Aorta (tissue), 5 donors: ENCODE measurements at places on chromosomes 5 and 9. TPM values are rescaled to one million over a fixed set of nuclear protein-coding genes. Genes with fewer than 3 reads are reported as not detected.

MELK gene
- 1.1 TPM for total RNA-seq

ORM2 gene
- not detected for total RNA-seq

MYOZ3 gene
- 14.1 TPM for total RNA-seq

PCDHGA6 gene
- 8.8 TPM for total RNA-seq

MYO10 gene
- 17.6 TPM for total RNA-seq

C7 gene
- 412 TPM for total RNA-seq

LCN1 gene
- total RNA-seq: 0.81 TPM

FOXD4L6 gene
- not detected for total RNA-seq

SEC24A gene
- 28.8 TPM for total RNA-seq

GRCh38 chr5:158133369-158133768 is 274.4 kb upstream of the CLINT1 start:
- no peak for DNase-seq

DNA sequence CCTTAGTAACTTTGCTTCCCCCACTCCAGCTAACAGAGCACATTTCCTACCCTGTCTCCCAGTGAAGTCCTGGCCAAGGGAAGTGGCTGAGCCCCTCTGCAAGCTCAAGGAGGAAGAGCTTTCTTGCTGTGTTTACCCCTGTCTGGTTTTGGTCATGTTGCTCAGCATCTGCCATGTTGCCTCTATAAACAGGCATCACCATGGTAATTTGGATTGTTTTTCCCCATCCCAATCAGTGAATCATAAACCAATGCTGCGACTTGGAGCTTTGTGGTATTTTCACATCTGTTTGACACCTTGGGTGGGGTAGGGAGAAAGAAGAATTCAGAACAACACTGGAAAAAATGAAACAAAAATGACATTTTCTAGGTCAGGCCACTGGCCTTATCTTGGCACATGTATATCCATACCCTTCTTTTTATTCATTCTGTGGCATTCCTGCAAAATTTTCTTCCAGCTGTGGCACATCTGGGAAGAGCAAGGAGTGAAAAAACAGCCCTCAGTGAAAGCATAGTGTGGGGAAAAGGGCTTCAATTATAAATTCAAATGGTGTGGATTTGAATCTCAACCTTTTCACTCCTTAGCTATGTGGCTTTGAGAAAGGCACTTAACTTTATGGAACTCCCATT is 42.5 kb downstream of the SLIT3 start:
- no peak for DNase-seq

DNA sequence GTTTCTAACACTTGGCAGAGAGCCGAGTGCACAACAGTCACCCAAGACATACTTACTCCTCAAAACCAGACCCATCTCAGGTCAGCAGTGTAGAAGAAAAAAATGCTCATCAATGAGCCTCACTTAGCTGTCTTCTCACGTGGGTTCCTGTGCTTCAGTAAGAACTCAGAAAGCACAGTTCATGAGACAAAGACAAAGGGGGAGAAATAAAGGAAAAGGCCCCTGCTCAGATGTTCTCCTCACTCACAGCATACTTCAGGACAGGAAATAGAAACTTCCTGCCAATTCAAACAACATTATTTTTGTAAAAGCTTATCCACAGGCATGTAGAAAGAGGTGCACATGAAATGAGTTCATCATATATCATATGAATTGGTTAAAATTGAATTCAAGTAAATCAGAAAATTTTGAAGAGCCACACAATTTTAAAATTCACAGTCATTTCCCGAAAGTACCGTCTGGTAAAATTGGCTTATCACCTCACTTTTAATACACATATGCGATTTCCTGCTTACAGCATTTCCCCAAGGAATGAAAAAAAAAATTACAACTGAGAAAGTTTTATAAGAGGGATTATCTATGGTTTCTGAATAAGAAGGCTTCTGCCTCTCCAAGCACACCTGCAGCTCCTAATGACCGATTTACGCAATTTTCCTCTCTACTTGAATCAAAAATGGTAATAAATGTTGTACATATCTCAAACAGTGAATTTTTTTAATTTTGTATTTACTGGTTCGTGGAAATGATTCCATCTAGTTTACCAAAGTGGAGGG is 328.3 kb downstream of the TMEM167A start:
- no peak for DNase-seq

DNA sequence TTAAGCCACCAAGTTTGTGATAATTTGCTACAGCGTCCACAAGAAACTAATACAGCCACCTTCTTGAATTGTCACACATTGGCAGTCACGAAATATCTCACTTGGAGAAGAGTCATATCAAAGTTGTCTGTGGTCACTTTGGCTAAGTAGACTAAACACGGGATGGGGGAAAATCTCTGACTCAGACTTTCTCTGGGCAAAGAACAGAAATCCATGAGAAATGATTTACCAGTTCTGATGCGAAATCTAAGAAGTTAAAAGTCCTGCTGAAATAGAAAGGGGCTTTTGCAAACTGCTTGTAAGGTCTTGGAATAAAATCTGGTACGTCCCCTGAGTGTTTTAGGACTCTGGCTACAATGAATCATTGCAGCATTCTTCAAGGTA is 158.4 kb downstream of the COL23A1 start:
- no peak for DNase-seq

GRCh38 chr5:154214371-154215106 is 24.0 kb downstream of the GALNT10 start:
- no peak for DNase-seq

DNA sequence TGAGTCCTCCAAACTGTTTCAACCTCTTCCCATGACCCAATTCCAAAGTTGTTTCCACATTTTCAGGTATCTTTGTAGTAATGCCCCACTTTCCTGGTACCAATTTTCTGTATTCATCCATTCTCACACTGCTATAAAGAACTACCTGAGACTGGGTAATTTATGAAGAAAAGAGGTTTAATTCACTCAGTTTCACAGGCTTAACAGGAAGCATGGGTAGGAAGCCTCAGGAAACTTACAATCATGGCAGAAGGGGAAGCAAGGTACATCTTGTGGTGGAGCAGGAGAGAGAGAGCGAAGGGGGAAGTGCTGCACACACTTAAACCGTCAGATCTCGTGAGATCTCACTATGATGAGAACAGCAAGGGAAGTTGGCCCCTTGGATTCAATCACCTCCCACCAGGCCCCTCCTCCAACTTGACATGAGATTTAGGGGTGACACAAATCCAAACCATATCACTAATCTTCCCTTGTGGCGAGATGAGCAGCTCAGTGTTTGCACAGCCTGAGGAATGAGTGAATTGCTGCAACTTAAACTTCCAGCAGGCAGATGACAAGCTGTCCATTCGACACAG is 42.9 kb downstream of the TRIP13 start:
- no peak for DNase-seq

DNA sequence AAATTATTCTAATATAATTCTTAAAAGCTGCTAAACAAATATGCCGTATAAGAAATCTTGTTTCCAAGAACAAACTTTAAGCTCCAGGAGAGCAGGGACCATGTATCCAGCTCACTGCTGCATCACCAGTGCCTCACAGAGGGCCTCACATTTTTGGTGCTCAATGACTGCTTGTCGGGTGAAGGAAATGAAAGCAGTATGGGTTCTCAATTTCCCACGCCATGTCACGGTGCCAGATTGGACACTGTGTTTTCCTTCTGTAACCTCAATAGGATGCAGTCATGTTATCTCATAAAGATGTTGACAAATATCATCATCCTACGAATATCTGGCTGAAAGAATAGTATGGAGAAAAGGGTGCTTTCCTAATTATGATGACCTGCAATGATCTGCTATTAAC is 64.7 kb downstream of the POU5F2 start:
- no peak for DNase-seq

DNA sequence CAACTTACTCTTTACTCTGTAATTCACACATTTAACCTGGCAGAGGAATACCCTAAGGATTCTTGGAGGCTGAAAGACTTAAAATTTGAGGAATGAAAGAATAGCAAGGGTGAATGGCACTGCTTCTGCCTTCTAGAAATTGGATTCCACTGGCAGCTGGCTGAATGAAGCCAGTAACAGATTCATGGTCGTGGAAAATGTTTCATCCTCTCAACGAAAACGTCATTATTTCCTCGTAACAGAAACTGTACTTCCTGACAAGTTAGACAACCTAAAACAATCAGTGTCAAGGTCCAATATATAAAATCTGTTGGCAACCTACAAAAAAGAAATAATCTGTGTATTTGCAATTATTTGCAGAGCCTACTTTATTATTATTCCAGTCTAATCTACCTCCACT is 39.7 kb downstream of the BNC2 start:
- DNase-seq: no peak

DNA sequence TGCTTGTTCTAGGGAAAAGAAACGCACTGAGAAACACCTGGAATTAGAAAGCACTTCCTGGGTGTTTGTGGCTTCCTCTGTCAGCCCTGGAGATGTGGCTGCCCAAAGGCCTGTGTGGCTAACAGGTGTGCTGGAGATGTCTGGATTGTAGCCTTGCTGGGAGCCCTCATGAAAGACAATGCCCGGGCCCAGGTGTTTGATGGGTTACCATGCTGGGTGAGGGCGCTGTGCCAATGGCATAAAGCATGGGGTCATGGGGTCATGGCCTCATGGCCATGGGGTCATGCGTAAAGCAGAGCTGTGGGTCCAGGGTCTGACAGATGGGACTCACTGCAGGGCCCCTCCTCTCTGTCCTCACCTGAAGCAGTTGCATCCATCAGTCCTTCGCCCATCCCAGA is 21.6 kb downstream of the ANKRD33B start:
- no peak for DNase-seq

DNA sequence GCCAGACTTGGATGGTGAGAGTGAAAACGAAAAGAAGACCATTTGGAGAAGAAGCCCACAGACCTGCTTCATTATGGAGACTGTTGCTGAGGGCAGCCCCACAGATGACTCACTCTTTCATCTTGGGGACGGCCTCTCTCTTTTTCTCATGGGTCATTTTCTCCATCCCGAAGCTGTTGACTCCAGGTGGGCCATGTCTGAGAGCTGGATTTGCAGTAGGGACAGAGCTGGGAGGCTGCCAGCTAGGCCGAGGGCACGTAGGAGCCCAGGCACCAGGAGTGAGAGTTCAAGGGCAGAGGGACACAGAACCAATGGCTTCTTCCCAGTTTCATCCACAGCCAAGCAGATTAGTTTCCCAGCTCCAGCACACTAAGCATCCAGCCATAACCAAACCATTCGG is 92.4 kb downstream of the S1PR3 start:
- no peak for DNase-seq

DNA sequence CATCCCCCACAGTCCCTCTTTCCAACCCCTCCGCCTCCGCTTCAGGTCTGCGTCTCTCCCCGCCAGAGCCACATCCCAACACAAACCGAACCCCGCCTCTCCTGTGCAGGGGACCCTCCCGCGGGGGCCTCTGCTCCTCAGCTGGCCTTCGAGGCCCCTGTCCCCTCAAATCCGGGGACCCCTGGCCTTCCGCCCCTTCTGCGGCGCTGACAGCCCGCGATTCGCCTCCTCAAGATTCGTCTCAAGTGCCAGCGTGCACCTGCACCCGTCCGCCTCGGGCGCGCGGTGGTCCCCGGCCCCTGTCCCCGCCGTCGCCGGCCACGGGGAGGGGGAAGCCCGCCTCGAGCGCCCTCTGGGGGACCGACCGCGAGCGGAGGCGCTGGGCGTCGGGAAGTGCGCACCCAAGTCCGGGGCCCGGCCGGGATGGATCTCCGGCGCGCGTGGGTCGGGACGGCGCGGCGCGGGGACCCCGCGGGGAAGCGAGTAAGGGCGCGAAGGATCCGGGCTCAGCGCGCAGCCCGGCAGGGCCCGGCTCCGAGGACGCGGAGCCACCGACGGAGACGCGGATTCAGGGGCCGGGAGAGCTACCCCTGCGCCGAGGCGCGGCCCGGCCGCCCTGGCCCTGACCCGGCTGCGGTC is 623 bp downstream of the FLT4 start:
- DNase-seq: no peak

DNA sequence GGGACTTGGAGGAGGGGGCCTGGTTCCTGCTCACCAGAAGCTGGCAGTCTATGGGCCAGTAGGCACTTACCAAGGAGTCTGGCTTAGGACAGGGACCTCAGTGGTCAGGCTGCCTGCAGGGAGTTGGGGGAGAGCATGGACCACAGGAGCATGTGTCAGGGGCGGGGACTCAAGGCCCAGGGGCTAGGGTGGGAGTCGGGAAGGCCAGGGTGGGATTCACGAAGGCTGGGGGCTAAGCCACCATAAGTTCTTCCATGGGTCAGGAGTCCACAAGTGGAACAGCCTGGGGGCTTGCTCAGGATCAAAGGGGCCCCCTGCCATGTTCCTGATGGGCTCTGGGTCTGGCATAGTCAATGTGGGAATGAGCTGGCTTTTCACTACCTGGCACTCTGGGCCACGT is 11.5 kb upstream of the SLC25A48 start:
- DNase-seq: no peak

GRCh38 chr5:131228646-131229045 is 35.2 kb upstream of the CDC42SE2 start:
- DNase-seq: no peak

GRCh38 chr9:89379508-89380115 is 61.3 kb downstream of the SECISBP2 start:
- DNase-seq: no peak

GRCh38 chr9:124766815-124767554 is 4.1 kb downstream of the NR6A1 start:
- no peak for DNase-seq

- no peak for DNase-seq
Observed at GRCh38 chr5:126809916-126810315, 33.0 kb downstream of the LMNB1 start.

DNA sequence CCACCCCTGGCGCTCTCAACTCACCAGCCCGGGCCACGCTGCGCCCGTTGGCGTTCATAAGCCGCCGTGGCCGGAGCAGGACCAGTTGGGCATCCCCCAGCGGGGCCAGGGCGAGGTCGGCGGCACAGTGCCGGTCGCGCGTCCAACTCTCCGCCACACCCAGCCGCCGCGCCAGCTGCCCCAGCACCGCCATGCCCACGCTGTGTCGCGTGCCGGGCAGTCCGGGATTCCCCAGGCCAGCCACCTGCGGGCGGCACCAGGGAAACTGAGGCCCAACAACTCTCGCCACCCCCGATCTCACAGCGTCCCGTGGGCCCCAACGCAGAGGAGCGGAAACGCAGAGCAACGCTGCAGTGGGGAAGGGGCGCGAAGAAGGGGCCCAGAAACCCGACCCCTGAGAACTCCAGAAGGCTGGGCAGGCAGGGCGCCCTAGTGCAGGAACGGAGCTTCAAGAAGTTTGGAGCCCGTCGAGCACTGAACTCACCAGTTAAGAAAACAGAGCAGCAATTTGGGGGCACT is 453 bp downstream of the PTRH1 start:
- DNase-seq: no peak

GRCh38 chr5:159928122-159928909 is 12.0 kb downstream of the ADRA1B start:
- peak; percentile 59 for DNase-seq

DNA sequence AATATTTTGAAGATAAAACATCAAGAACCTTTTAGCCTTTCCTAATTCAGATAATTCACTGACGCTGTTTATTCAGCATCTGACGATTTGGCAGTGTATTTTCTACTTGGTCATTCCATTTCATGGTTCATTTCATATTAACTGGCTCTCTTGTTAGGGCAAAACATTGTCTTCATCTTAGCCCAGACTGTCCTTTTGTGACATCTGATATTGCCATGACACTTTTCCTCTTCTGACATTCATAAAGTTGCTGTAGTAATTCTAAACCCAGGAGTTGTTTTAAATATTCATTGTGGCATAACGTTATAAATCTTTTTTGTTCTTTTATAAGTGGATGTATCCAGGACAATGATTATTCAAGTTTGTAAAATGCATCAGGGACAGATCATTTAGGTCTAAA is 1.8 kb downstream of the SCAMP1 start:
- DNase-seq: no peak
